ENCODE measurements at places on chromosomes 5 and 9.

GRCh38 chr9:117596678-117597077 is 107.5 kb upstream of the TLR4 start:
- no peak for DNase-seq

GRCh38 chr9:129407905-129408452 is 212.9 kb downstream of the C9orf50 start:
- DNase-seq: no peak

- no peak for DNase-seq
Observed at GRCh38 chr5:88725454-88725853, 157.5 kb downstream of the MEF2C start.

DNA sequence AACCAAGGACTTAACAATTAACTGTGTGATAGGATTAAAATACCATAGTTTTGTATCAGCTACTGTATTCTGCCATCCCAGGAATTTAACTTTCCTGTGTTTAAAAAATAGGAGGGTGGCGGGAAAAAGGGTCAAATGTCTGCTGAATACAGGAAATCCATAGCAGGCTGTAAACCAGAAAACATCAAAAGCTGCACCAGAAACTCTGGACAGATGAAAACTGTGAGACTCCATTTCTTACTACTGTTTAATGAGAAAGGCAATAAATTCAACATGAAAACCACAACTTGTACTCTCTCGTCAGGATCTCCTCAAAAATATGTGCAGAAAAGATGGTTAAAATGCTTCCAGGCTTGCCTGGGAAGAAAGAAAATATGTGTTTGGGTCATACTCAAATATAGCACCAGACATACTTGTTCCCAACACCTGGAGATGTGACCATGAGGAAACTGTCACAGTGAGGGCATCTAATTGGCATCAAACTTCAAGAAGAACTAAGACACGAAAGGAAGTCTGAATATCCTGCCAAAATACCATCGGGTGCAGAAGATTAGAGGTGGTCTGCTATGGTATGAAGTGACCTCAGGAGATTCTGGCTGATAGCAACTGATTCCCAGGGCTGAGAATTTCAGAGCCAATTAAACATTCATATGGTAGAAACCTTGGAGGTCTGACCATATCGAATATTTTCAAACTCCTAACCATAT is 164.7 kb upstream of the TARS1 start:
- DNase-seq: no peak

GRCh38 chr5:25544652-25545249 is 900.0 kb upstream of the CDH10 start:
- DNase-seq: no peak

- DNase-seq: no peak
Observed at GRCh38 chr5:180523629-180524466, 29.7 kb downstream of the CNOT6 start.

GRCh38 chr5:58016358-58016757 is 443.5 kb downstream of the PLK2 start:
- DNase-seq: no peak

GRCh38 chr9:29214690-29215253 is 1641.5 kb upstream of the C9orf72 start:
- no peak for DNase-seq

DNA sequence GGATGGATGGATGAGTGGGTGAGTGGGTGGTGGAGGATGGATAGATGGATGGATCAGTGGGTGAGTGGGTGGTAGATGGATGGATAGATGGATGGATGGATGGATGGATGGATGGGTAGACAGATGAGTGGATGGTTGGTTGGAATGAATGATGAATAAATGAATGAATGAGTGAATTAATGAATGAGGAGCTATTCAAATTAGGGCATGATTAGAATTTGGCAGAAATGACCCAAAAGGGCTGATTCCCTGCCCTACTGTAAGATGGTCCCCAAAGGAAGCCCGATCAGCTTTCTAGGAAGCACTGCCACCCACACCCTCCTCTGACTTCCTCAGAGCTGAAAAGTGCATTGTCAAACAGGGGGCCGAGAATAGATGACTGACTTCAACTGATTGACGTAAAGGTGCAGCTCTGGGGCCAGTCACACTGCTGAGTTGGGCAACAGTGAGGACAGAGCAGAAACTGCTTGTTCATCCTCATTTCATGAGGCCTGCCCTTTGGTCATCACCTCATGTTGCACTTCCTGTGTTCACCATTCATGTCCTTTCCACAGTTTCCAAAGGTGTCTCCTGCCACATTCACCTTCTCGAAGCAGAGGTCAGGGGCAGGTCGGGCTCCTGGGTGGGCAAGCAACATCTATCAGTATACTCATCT is 34.3 kb downstream of the NIPAL4 start:
- DNase-seq: no peak

DNA sequence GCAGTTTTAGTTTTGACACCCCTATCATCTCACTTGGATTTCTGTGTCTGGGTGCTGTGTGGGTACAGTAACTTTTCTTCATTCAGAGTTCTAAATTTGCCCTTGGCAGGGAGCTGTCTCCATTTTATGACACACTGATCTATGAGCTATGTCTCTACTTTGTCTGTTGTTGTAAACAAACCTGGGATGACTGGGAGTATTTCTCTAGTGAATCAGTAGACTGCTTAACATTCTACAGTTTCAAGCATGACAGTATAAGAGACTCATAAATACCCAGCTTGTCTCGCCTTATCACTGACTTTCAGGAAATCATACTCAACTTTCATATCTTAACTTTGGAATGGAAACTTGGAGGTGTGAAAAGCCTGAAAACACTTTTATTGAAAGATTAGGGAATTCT is 212.1 kb upstream of the NUDT12 start:
- DNase-seq: no peak

- DNase-seq: no peak
Observed at GRCh38 chr5:9115093-9115492, 430.8 kb downstream of the SEMA5A start.

- no peak for DNase-seq
Observed at GRCh38 chr9:13744261-13744901, 464.9 kb upstream of the MPDZ start.

- DNase-seq: no peak
Observed at GRCh38 chr5:123582550-123583285, 70.7 kb downstream of the CSNK1G3 start.

- peak; percentile 62 for DNase-seq
Observed at GRCh38 chr5:1294835-1295649, at the start of gene TERT. TSS of gene TERT (minus strand) at chr5:1295068. CDS start at chr5:1294989, 79 bp downstream.

DNA sequence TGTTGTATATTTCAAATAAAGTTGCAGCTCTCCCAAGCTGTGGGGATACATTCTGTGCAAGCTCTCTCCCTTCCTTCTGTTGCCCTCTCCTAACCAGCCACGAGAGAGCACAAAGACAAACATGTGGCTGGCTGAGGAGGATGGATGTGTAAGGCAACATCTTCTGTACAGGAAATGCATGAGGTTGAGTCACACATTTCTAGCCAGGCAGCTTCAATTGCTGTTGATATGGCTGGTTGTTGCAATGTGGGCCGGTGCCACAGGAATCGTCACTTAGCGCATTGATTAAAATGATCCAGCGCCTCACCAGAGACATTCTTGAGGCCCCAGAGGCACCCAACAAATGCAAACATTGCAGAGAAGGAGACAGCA is 207.1 kb downstream of the ICE1 start:
- DNase-seq: no peak

- no peak for DNase-seq
Observed at GRCh38 chr5:5139777-5140478, at the start of gene ADAMTS16. TSS of gene ADAMTS16 (plus strand) at chr5:5140330. CDS start at chr5:5140468, 138 bp downstream.

DNA sequence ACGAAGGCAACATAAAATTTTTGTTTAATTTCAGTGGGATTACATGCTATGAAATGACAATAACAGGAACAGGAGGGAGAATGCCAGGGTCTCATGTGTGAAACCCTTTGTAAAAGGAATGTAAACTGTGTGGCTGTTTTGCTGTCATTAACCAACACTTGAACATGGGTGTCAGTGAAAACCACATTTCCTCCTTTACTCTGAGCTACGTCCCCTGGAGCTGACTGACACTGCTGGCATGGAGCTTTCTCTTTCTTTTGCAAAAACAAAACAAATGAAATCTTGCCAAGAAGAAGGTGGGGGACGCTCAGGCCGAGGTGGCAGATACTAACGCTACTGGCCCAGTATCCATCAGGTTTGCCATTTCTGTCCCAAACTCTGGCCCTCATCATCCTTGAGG is 121.4 kb downstream of the DMRT2 start:
- no peak for DNase-seq

DNA sequence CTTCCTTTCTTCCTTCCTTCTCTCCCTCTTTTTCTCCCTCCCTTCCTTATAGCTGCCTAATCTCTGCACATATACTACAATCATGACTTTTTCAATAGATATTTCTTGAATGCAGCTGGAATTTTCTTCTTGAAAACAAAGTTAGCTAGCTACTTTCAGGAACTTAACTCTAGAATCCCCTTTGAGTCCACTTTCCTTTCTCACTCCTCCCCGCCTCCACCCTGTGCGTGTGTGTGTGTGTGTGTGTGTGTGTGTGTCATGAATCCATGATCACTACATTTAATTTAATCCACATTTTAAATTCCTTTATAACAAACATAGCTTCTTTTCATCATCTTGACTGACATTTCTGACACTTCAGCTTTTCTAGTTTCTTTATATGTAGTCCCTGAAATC is 167.5 kb upstream of the KLF9 start:
- no peak for DNase-seq

- DNase-seq: no peak
Observed at GRCh38 chr5:168320805-168321204, 29.4 kb downstream of the WWC1 start.

DNA sequence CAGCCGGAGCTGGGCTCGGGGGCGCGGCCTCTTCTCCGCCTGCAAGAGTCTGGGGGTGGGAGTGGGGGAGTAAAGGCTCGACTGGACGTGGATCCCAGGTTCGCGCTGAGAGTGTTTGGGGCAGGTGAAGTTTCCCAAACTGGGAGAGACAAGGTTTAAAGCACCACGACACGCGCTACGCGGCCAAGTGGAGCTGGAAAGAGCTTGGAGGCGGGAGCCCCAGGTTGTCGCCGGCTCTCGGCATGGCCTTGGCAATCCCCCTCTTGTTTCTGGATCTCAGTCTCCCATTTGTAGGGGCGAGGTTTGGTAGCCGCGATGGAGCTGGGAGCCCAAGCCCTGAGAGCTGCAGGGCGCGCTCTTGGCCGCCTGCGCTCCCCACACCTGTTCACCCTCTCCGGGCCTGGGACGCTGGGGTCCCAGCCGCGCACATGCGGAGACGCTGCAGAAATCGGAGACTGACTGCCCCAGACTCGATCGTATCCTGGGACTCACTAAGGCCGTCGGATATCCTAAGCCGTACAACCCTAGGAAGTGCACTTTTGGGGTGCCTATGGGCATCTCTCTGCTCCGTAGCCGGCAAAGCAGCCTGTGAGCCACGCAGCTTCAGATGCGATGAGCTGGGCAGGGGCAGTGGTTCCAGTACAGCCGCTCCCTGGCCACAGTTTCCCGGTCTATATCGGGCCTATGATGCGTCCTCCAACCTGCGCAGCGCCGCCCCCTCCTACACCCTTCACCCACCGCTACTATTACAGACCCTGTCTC is 937 bp downstream of the TMOD1 start:
- DNase-seq: no peak

DNA sequence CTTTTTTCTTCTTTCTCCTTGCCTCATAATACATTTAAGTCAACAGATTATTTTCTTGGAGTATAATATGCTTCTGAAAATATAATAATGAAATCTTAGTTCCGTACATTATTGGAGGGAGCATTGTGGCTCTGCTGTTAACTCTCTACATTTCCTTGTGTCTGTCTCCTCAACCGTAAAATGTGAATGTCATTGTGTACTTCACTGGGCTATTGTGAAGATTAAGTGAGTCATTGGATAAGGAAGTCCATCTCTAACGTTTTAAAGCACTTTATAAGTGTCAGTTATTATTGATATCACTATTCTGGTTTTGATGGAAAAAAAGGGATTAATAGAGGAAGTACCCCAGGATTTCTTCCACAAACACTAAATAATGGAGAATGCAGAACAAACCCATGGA is 304.5 kb upstream of the RFX3 start:
- DNase-seq: no peak

DNA sequence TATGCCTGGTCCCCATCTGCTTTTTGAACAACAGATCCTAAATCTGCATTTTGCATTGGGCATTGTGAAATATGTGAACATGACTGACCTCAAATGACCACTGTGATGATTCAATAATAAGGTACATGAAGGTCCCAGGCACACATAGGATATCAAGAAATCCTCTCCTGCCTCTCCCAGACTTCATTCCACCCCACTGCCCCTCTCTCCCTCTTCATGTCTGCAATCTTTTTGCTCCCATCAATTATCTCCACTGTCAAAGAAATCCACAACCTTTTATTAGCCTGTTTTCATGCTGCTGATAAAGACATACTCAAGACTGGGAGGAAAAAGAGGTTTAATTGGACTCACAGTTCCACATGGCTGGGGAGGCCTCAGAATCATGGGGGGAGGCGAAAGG is 476.7 kb downstream of the CTNND2 start:
- DNase-seq: no peak
